ENCODE measurements at places on chromosomes 7 and 10.
A peak's percentile ranks its signal among the peaks of the same experiment; 100 is the strongest.

DNA sequence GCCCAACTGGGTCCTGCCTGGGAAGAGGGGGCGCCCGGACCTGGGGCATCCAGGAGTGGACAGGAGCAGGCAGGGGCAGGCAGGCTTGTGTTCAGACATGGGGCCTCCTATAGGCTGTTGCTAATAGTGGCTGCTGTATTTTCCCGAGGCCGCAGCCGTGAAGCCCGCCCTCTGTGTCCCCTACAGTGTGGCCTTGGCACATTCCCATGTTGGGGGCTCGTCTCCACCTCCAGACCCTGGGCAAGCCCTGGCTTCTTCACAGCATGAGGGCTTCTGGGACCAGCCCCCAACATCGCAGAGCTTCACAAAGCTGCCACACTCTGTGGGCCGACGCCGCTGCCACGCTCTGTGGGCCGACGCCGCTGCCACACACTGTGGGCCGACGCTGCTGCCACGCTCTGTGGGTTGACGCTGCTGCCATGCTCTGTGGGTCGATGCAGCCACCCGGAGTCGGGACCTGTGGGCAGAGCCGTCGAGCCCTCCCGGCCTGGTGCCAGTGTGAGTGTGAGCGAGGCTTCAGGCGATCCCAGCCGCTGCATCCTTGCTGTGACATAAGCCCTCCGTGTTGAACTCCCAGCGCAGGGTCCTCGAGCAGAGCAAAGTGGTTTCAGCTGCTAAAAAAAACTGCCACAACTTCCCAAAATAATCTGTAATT lies 109.0 kb downstream of the INPP5A start:
- no peak for DNase-seq

GRCh38 chr10:16866541-16867275 lies 49.5 kb upstream of the RSU1 start:
- no peak for DNase-seq

DNA sequence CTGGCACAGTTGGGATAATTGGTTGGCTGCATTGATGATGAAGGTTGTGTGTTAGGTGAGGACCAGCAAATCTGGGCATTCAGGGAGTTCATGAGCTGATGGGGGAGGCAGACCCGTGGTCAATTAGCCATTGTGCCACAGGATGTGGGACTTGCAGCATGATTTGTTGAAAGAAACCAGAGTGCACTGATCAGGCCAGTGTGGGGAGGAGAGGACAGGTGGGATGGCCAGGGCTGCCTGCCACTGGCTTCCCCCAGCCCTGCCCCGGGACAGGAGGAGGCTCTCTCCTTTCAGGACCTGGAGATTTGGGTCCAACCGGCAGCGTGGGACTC lies 4.3 kb downstream of the CLIP2 start:
- DNase-seq = no peak

DNA sequence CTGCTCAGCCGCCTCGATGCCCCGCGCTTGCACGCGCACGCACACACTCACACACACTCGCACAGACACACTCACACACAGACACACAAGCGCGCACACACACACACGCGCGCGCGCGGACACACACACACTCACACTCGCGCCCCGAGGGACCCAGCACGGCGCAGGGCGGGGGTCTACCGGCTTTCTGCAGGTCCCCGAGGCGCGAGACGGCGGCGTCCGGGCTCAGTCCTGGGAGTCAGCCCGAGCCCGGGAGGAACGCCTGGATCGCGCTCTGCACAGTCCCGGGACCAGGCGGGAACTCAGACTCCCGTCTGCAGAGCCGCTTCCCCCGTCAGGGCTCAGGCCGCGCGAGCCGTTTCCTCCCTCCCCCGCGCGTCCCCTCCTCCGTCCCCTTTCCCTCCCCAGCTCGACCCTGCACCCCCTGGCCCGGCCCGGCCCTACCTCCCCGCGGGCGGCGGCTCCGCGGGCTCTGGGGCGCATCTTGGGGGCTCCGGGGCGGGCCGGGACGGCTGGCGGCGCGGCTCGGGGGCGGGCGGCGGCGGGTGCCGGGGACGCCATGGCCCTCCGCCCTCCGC lies 464 bp downstream of the DENND2A start:
- DNase-seq = no peak

DNA sequence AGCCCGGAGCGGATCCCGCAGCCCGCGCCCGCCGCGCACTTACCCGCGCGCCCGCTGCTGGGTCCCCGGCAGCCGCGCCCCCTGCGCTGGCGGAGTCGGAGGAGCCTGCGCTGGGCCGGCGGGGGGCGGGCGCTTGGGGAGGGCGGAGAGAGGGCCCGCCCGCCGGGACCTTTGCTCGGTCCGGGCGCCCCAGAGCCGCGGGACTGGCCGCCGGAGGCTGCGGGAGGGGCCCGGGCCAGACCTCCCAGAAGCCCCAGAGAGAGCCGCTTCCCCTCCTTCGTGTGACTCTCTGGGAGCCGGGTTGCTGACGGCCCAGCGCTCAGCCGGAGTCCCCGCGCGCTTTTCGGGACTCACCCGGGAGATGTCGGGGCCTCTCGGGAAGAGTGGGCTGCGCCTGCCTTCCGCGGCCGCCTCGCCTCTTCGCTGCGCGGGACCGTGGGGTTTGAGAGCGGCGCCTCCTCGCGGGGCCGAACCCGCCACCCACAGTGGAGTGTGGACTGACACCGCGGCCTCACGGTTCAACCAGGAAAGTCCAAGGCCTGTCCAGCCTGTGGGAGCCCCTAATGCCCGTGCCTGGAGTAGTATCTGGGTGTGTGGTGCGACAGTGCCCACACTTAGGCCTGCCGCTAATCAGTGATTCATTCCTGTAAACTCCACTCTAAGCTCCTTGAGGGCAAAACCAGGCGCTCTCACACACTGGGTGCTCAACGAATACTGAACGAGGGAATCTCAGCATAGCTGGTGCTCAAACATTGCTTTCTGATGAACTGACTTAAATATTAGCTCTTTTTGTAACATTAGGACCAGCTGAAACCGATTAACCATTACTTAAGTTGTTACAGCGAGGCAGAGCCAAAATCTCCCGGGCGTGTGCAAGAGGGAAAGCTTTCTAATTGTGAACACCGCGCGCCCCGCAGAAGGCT lies at the start of gene GSDME:
Gene GSDME, minus strand, starts transcription at position 112 of the 923 bp plus-strand sequence. CDS start 7,690 bp downstream, outside the sequence.
- DNase-seq = peak; percentile 73

- DNase-seq = no peak
Measured at GRCh38 chr7:44568771-44569560, 4.7 kb downstream of the DDX56 start.

DNA sequence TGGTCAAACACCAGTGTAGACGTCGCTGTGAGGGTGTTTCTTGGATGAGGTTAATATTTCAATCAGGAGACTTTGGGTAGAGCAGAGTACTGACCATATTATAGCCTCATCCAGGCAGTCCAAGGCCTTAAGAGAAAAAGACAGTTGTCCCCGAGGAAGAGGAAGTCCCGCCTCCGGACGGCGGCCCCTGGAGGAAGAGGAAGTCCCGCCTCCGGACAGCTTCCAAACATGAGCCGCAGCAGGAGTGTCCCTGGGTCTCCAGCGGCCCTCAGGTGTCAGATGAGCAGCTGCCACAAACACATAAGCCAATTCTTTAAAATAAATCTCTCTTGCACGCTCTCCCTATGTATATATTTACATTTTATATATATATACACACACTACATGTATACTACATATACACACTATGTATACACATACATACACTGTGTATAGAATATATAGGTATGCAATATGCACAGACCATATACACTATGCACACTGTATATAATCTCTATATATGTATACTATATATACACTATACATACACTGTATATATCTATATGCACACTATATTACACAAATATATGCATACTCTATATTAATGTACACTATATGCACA lies 37.5 kb downstream of the PWWP2B start:
- DNase-seq = peak; percentile 83

GRCh38 chr10:11344081-11344480 lies 267.4 kb downstream of the USP6NL start:
- no peak for DNase-seq

DNA sequence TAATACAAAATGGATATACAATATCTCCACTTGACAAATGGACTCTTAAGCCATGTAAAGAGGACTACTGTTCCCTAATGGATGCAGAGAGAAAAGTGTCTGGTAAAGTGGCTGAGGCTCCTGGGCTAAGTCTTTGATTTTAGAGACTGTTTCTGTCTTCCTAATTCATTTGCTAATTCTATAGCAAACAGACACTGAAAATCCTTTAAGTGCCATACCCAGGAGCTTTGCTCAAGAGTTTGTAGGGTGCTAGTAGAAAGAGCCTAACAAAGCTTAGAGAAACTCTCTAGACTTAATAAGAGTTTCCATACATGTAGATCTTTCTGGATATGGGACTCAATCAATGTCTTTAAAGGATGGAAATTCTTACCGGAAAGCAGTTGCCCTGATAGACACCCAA lies 16.7 kb downstream of the CEP55 start:
- DNase-seq = no peak

DNA sequence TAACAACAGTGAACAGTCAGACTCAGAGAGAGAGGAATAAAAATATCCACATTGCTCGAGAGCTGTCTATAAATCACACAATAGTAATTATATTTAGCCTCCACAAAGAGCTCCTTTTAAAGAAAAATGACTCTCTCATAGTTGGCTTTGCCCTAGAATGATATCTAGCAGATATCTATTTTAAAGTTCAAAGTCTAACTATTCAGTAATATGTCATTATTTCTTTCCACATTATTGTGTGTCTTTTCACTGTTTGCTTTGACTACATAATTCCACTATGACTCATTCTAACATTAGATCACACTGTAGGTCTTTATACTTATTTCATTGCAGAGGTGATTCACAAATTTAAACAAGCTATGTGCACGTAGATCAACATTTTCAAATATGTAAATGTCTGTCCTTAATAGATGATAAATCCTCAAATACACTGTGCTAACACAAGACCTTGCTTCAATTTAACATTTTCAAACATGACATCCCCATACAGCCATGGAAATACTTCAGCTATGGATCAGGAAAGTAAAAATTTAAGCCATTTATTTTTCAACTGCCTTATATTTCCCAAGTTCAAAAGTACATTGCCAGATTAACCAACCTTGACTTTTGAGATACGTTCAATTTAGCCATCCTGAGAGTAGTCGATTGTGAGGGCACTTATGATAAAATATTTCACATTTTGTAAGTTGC lies 99.9 kb upstream of the AKR1E2 start:
- no peak for DNase-seq

DNA sequence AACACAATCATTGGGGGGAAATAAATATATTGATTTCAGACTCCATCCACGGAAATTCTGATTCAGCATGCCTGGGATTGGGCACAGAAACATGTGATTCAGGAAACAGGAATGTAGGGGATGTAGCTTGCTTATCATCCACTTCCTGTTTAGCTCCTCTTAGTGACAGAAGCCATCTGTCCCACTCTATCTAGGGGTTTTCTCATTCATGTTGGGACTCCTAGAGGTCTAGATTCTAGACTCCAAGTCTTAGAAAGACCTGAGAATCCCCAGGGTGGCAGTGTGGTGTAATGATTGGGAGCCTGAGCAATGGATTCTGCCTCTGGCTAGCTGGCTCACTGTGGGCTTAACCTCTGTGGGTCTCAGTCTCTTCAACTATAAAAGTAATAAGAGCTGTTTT lies 67.9 kb downstream of the CDK1 start:
- no peak for DNase-seq

GRCh38 chr7:2431260-2431867 lies 28.0 kb downstream of the CHST12 start:
- no peak for DNase-seq

DNA sequence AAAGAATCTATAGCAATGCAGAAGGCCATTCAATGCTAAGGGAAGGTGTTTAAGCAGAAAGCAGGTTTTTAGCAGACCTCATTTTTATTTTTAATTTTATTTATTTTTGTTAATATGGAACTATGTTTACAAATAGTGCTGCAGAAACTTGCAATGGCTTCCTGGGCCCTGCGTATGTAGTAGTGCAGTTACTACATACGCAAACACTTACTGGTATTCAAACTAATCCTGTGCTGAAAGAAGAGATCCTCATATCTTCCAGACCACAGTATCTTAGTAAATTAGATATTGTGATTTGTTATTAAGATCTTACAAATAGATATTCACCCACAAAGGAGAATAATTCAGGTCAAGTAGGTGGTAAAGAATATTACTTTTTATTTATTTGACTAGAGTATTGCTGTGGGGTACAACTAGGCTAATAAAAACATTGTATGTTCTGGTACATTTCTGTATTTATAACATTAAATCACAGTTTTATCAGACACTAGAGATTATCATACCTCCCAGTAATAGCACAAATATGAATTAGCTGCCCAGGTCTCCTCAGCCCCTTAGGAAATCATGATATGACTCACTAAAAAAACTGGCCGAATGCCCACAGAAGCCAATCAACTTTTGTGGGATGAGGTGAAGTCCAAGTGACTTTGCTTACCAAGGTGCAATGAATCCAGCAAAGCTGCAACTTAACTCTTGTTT lies 57.6 kb downstream of the RNLS start:
- no peak for DNase-seq

- no peak for DNase-seq
Measured at GRCh38 chr7:74013539-74014272, 14.3 kb upstream of the ELN start.

GRCh38 chr10:62348029-62348428 lies 26.1 kb upstream of the ZNF365 start:
- DNase-seq = no peak

DNA sequence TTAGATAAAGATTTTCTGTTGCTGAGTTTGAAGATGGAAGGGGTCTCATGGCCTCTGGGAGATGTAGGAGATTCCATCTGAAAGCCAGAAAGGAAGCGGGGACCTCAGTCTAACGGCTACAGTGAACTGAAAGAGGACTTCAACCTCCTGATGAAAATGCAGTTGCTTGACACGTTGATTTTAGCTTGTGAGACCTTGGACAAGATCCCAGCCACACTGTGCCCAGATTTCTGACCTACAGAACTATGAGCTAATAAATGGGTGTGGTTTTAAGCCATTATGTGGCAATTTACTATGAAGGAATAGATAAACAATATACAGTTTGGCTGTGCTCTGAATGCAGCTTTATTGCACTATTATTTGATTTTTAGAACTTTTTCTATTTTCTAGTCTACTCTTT lies 342.3 kb upstream of the SEMA3D start:
- no peak for DNase-seq

DNA sequence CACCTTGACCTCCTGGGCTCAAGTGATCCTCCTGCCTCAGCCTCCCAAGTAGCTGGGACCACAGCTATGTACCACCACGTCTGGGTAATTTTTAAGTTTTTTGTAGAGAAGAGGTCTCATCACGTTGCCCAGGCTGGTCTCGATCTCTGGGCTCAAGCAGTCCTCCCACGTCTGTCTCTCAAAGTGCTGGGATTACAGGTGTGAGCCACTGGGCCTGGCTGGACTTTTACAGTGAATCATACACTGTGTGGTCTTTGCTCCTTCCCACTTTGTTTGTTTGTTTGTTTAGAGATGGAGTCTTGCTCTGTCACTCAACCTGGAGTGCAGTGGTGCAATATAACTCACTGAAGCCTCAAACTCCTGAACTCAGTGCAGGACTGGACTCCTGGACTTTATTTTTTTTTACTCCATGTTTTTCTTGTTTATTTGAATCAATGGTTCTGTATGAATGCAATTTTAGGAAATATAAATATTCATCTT lies 12.5 kb downstream of the PPIA start:
- no peak for DNase-seq

DNA sequence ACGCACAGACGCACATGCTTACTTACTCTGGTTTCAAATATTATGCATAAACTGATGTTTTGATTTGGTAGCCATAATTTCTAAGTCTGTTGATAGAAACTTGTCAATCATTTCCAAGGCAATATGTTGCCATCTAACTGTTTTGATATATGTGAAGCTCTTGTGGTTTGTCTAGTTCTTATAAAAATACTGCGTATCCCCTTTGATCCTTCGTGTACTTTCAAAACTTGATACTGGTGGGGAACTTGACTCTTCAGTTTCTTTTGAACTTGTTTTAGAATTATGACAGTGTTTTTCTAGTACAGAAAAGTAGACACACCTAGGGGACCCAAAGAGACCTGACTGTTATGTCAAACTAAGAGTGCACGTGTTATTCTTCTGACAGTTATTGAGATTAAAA lies 708.0 kb downstream of the LRMDA start:
- DNase-seq = no peak
